ENCODE measurements at places on chromosomes 2 and 18. TPM values are rescaled to one million over a fixed set of nuclear protein-coding genes. Genes with fewer than 3 reads are reported as not detected.

LGALSL gene
- 3.6 TPM for total RNA-seq

MARCO gene
- total RNA-seq, result not detected

DPP10 gene
- total RNA-seq, result not detected

PDCD1 gene
- total RNA-seq, result not detected

GAL3ST2 gene
- not detected for total RNA-seq

LDAH gene
- 11.7 TPM for total RNA-seq

SAG gene
- not detected for total RNA-seq

IL37 gene
- total RNA-seq, result not detected

HMSD gene
- total RNA-seq, result not detected

ZNF396 gene
- 0.53 TPM for total RNA-seq

GDF7 gene
- total RNA-seq, result 9.5 TPM

PRSS56 gene
- total RNA-seq, result not detected

PHOSPHO2 gene
- total RNA-seq, result 4.4 TPM

PROM2 gene
- total RNA-seq, result 4.8 TPM

ANKRD29 gene
- 0.58 TPM for total RNA-seq

NGEF gene
- 0.47 TPM for total RNA-seq

MAL gene
- total RNA-seq, result 3.1 TPM

CHRNG gene
- total RNA-seq, result not detected

CMPK2 gene
- total RNA-seq, result 36.6 TPM

CDH2 gene
- total RNA-seq, result 104 TPM

KDSR gene
- 37.1 TPM for total RNA-seq

GAREM2 gene
- total RNA-seq, result 3.4 TPM

SCYGR2 gene
- not detected for total RNA-seq

MSGN1 gene
- total RNA-seq, result not detected

TNP1 gene
- total RNA-seq, result not detected

KIF5C gene
- 0.58 TPM for total RNA-seq

TFPI gene
- total RNA-seq, result 182 TPM

CTDSP1 gene
- 72.6 TPM for total RNA-seq

LRP2 gene
- total RNA-seq, result not detected

GULP1 gene
- 15.9 TPM for total RNA-seq

ACADL gene
- total RNA-seq, result 0.05 TPM

RIT2 gene
- total RNA-seq, result not detected

CFAP65 gene
- total RNA-seq, result not detected

REG1B gene
- total RNA-seq, result not detected

PAX8 gene
- total RNA-seq, result 30.2 TPM

RNPEPL1 gene
- 141 TPM for total RNA-seq

PLB1 gene
- 1.6 TPM for total RNA-seq

C2orf80 gene
- total RNA-seq, result not detected

CXCR4 gene
- total RNA-seq, result 211 TPM

DNER gene
- 13.4 TPM for total RNA-seq

DCDC2C gene
- not detected for total RNA-seq
